ENCODE measurements at places on chromosomes 1 and 21.
A peak's percentile ranks its signal among the peaks of the same experiment; 100 is the strongest.

DNA sequence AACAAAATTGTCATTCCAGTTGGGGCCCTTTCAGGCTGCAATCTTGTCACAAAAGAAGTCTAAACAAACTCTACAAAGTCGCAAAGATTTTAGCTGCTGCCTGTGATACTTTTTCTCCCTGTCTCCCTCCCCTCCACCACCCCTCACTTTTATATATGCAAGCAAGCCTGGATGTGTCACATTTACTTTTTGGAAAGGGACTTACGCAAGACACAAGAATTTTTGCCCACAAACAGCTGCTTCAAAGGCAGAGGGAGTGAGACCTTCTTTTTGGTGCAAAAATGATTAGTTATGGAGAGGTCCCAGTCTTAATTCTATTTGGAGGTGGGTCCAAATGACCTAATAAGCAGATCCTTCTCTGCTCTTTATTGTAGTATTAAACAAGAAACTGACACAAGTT, 22.9 kb upstream of the RALGPS2 start:
- no peak for DNase-seq

DNA sequence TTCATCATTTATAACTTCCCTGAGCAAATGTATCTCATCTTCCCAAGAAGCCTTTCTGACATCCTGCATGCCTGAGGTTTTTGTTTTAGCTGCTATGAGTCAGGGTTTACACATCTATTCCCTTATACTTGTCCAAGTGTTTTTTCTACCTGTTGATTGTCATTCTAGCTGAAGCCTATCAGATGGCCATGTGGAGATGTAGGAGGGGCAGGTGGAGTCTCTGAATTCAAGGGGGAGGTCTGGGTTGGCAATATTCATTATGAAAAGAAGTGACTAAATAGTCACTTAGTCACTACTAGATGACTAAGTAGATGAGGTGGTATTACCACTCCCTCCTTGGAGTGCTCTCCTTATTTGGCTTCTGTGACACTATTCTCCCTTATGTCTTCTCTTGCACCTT, 52.4 kb downstream of the XCL1 start:
- DNase-seq, result no peak

DNA sequence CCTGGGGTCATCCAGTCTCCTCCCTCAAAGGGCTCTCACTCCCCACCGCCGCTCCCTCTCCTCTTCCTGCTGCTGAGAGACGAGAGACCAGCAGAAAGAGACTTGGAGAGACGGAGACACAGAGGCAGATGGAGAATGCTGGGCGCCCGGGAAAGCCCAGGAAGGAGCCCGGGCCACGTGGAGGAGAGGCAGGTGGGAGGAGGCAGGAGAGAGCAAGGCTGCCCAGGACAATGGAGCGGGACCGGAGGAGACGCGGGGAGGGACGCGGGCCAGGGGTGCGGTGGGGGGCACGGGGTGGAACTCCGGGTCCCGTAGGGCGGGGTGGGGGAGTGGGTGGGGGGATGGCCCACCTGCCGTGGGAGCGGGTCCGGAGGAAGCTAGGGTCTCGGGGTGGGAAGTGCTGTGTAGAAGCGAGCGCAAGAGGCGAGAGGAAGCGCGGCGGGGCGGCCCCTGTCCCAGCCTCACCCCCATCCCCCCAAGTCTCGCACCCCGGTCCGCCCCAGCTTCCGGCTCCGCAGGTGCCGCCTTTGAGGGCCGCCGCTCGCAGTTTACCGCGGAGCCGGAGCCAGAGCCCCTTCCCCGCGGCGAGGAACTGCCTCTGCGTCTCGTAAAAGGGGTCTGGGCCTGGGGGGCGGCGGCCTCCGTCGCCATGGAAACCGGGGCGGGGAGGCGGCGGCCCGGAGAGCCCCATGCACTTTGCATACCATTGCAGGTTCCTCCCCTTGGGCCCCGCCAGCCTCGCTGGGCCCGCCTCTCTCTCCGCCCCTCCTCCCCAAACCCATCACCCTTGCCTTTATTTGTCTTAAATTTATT, 11.7 kb upstream of the EPHA2 start:
- peak; percentile 33 for DNase-seq

DNA sequence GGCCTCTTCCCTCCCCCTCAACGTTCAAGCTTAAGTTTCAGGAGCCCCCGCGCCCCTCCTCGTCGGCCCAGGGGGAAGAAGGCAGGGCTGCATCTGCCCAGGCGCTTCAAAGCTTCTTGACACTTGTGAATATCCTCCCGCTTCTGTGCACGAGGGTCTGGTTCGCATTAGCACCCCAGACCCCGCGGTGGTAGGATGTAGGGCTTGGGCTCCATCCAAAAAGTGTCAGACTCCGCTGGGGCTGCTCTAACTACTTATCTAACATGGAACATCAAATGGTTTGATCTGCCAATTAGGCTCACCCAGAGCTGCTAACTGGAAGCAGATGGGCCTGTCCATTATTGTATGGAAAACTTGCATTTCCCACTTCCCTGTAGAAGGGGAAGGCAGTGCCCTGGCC, 28.9 kb downstream of the TAS1R2 start:
- DNase-seq, result no peak

- no peak for DNase-seq
Measured at GRCh38 chr1:99553301-99553700, 92.6 kb upstream of the PALMD start.

DNA sequence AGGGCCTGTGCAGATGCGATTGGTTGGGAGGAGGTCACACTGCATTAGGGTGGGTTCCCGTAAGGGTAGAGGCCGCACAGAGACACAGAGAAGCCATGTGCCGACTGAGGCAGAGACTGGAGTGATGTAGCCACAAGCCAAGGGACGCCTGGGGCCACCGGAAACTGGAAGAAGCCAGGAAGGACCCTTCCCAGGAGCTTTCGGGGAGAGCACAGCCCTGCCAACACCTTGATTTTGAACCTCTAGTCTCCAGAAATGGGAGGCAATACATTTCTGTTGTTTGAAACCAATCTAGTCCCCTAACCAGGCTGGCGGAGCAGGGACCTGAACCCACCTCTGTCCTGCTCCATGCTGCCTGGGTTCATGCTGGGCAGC, 10.8 kb downstream of the UBASH3A start:
- DNase-seq, result no peak

- no peak for DNase-seq
Measured at GRCh38 chr1:196400478-196401451, 207.5 kb downstream of the KCNT2 start.

GRCh38 chr1:181919542-181919941, 142.0 kb downstream of the ZNF648 start:
- DNase-seq, result no peak

GRCh38 chr1:183296782-183297181, 110.7 kb downstream of the LAMC2 start:
- DNase-seq, result no peak

GRCh38 chr1:209104646-209105045, 478.9 kb upstream of the CAMK1G start:
- DNase-seq, result no peak

DNA sequence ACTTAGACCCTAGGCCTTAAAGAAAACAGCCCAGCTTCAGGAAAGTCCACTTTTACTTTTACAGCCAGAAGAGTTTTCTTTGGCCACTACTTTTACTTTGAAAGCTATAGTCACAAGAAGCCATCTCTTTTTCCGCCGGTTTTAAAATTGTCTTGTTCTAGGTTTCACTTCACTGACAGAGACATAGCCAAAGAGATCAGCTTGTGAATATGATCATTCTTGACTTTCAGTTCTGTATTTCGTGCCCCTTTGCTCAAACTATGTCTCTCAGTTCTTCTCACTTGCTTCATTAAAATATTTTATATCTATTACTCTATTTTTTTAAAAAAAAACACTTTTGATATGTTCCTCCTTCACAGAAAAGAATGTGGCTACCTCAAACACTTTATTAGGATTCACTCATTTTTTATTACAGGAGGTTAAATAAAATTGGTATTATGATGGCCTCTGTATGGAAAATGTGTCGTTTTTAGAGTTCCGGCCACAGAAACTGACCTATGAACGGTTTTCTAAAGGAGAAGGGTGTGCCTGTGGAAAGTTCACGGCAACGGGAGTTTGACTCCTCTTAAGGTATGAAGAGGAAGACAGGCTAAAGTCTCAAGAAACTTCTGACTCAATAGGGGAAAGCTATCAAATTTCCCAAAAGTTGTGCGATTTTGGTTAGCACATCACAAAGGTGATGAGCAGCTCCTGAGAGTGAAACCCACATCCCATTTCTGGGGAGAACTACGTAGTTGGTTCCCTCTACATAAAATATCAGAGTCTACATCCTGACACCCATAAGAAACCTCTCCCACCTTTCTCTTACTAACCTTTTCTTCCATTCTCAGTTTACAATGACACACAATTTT, 1.2 kb downstream of the MCOLN2 start:
- DNase-seq, result no peak

DNA sequence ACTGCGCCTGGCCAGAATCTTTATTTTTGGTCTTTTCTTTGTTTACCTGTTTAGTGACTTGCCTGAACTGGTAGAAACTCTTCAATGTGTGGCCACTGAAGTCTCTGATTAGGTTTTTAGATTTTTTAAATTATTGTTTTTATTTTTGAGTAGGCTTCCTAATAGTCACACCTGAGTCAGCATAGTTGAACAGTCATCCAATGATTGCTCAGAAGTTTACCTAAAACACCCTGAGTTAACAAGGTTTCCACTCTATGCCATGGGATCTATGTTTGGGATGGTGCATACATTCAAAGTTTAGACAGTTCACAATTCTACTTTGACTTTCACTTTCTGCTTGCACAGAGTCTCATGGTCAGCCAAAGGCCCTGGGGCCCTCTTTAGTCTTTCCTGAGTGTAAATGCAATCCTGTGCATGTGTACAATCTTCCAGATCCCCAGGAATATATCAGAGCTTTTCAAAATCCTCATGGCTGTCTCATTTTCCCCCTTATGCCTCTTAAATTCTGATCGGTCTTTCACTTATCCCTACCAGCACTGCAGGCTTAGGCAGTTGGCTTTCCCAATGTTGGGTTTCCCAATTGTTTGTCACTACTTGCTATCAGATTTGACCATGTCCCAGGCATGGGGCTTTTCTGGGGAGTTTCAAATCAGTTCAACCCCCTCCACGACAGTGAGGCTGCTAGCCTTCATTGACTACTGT, 114.4 kb upstream of the RAB3GAP2 start:
- DNase-seq, result no peak

GRCh38 chr1:96922181-96922580, 200.6 kb downstream of the PTBP2 start:
- no peak for DNase-seq

DNA sequence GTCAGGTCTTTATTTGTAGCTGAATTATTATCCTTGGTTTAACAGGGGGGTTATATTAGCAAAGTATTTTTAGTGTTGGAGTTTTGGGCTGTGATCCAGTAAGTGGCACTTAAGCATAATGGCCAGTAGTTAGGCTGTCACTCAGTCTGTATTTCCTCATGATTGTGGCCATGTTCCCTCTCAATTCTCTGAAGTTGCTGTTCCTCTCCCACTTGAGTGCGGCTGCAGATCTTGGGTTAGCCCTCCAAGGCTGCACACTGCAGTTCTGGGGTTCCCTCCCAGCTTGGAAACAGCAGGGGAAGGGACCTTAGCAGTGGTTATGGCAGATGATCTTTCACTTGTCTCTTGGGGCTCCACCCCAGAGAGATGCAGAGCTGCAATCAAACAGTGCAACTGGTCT, 23.2 kb upstream of the DENND1B start:
- no peak for DNase-seq

Measured in stimulated activated CD8-positive, alpha-beta memory T cell treated with anti-CD3 and anti-CD28 coated beads, Interleukin-15, amount 100 ng/mL, for 24 hours (primary cell).